ENCODE measurements at places on chromosomes 5 and 9.

- no peak for DNase-seq
Measured at GRCh38 chr5:169242849-169243186, 58.1 kb downstream of the SLIT3 start.

- no peak for DNase-seq
Measured at GRCh38 chr5:72369301-72369700, 49.1 kb downstream of the PTCD2 start.

DNA sequence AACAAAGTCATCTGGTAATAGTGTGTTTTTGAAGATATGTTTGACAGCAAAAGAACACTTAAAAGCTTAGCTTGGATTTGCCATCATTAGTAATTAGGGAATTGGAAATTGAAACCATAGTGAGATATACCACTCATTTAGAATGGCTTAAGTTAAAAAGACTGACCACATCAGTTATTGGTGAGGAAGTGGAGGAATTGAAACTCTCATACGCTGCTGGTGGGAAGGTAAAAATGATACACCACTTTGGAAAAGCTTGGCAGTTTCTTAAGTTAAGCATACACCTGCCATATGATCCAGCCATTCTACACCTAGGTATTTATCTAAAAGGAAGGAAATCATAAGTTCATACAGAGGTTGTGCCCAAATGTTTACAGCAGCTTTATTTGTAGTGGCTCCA, 213.2 kb downstream of the TRIO start:
- no peak for DNase-seq

DNA sequence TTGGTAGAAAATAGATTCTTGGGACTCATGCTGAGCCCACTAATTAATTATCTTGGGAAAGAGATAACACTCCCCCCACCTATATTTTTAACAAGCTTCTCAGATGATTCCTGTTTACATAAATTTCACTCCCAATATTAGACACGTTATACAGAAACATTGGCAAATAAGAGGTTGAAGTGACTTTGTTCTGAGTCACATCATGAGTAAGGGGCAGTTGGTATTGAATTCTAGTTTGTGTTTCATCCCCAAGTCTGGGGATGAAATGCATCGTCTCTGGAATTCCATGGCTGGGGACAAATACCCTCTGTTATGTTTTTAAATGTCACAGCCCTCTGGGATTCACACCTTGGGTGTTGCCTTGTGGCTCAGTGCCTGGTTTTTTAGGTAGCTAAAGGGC, 41.0 kb downstream of the BASP1 start:
- no peak for DNase-seq

DNA sequence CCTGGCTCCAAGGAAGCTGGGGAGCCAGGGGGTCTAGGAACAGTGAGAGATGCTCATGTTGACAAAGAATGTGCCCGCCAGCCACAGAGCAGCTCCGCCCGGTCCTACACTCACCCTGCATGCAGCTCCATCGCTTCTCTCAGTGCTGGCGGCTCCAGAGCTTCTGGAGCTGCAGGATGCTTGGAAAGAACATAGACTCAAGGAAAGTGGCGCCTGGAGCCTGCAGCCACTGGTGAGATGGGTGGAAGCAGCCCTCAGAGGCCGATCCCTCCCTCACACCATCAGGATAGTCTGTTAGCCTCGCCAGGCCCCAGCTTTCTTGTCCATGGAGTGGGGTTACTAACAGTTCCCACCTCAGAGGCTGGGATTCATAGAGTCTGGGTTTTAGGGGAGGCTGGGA, 26.4 kb upstream of the SLC6A19 start:
- no peak for DNase-seq

DNA sequence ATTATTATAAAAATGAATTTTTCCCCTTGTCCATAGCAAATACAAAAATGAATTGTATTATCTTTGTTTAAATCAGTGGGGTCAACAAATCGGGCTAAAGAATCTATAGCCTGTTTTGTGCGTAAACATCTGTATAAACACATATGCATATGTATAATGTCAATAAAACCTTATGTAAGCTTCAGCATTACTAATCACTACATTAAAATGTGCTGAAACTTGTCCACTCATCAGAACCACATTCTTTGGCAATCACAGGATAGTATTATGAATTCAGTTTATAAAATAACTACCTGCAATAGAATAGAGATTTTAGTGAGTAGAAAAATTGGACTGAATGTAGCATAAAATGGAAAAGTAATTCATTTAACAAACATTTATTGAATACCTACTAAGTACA, 30.6 kb downstream of the RGMB start:
- DNase-seq = no peak

DNA sequence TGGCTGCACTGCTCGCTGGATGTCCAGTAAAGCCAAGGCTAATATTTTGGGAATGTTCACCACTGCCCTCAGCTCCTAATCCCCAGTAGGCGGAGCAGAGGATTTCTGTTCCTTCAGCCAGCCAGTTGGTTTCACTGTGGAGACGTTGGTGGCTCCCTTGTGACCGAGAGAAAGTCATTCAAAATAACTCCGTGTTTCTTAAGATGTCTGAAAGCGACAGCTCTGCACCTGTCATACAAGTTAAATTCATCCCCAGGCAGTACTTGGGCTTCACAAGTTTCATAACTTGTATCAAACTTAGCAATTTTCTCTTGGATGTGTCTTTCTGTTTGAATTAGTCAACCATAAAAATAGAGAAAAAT, 382 bp upstream of the CDKN2B start:
- no peak for DNase-seq

- DNase-seq = no peak
Measured at GRCh38 chr9:129105857-129106694, 4.5 kb downstream of the CRAT start.

GRCh38 chr9:35385042-35385441, 104.9 kb upstream of the RUSC2 start:
- DNase-seq = no peak

DNA sequence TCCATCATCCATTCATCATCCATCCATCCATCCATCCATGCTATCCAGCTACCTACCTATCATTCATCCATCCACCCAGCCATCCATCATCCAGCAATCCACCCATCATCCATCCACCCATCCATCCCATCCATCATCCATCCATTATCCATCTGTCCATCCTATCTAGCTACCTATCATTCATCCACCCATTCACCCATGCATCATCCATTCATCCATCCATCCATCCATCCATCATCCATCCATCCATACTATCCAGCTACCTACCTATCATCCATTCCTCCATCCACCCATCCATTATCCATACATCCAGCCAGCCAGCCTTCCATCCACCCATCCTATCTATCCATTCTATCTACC, 26.3 kb downstream of the SLC6A3 start:
- DNase-seq = no peak

GRCh38 chr9:91789941-91790340, 160.1 kb downstream of the ROR2 start:
- DNase-seq = no peak

DNA sequence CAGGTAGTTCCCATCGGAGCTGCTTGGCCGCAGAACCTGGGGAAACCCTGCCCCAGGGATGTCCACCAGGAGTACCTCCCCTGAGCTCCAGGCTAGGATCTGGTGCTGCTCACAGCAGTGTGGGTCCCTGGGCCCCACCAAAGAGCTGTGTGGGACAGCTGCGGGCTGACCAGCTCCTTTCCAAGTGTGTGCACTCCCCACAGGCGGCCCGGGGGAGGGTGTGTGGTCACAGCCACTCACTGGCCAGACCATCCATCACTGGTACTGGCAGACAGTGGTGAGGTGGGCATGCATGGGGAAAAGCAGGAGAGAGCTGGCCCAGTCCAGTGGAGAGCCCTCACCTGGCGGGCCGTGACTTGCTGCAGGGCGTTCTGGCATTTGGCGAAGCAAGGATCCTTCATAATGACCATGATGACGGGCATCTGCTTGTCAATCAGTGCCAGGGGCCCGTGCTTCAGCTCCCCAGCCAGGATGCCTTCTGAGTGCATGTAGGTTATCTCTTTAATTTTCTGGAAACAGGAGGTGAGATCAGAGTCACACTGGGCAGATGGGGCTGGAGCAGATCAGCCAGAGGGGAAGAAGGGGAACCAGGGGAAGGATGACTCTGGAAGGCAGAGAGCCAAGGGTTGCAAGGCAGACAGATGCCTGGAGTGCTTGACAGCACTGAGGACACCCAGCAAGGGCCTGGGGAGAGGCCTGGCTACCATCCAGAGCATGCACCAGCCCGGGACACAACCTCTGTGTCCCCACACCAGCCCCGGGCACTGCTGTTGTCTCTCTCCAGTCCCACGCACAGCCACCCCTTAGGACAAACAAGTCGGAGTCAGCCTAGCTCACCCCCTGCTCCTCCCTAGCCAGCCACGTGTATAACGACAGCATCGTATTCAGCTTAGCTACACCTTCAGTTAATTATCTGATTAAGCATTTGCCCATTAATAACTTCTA, 12.8 kb upstream of the MAPK9 start:
- no peak for DNase-seq

- DNase-seq = no peak
Measured at GRCh38 chr5:180097926-180098325, 26.4 kb upstream of the RNF130 start.

Measured in stimulated activated naive B cell treated with anti-CD40 and anti-IgM and Interleukin-4, amounts not matched to agents 10 μg/mL and 1 μg/mL and 100 μg/mL, for 72 hours (primary cell).